ENCODE measurements at places on chromosomes 2 and 18.

GRCh38 chr2:165874445-165875039 lies 79.0 kb downstream of the TTC21B start:
- DNase-seq: peak; percentile 65

- no peak for DNase-seq
Observed at GRCh38 chr2:19176172-19176852, 182.1 kb downstream of the OSR1 start.

DNA sequence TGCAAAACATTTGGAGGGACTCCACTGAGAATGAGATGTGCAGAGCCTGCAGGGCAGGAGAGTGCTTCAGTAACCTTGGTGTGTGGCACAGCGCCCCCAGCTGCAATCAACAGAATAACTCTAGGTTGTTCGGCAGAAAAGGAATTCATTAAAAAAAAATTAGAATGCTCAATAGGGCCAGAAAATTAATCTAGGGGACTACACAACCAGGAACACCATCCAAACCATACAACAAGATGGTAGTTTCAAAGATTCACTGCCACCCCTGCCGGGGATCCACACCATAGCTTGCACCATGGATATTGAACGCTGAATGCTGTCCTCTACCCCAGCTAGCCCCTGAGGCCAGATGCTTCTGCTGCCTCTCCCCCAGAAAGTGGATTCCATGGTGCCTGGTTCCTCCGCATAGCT lies 50.1 kb downstream of the THUMPD2 start:
- peak; percentile 42 for DNase-seq

GRCh38 chr18:39198376-39198775 lies 1632.8 kb upstream of the CELF4 start:
- no peak for DNase-seq

- no peak for DNase-seq
Observed at GRCh38 chr2:23669413-23670244, 257.3 kb downstream of the ATAD2B start.

GRCh38 chr2:139175510-139175909 lies 395.3 kb upstream of the NXPH2 start:
- no peak for DNase-seq

- no peak for DNase-seq
Observed at GRCh38 chr2:230643576-230644291, 68.9 kb upstream of the CAB39 start.

GRCh38 chr2:107633580-107634147 lies 193.0 kb upstream of the RGPD4 start:
- DNase-seq: peak; percentile 94

GRCh38 chr18:10877987-10878386 lies 271.4 kb downstream of the PIEZO2 start:
- DNase-seq: no peak

DNA sequence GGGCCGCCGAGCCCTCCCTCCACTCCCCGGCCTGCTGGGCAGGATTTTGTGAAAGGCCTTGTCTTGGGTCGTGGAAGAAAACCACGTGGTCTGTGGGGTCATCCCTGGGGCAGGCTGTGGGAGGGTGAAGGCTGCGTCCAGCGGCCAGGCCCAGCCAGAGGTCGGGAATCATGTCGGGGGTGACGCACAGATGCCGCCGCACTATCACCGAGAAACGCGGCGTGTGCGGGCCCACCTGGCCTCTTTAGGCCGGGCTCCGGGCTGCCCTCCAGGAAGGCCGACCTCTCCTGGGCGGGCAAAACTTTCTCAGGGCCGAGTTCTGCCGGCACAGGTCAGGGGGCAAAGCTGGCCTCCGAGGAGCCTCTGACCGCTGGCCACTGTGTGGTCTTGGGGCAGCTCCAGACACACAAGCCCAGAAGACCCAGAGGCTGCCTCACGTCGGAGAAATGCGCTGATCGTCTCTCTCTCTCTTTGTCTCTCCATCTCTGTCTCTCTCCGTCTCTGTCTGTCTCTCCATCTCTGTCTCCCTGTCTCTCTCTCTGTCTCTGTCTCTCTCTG lies 28.4 kb downstream of the NFATC1 start:
- DNase-seq: no peak

GRCh38 chr18:23240609-23240930 lies 105.3 kb downstream of the CABLES1 start:
- no peak for DNase-seq

DNA sequence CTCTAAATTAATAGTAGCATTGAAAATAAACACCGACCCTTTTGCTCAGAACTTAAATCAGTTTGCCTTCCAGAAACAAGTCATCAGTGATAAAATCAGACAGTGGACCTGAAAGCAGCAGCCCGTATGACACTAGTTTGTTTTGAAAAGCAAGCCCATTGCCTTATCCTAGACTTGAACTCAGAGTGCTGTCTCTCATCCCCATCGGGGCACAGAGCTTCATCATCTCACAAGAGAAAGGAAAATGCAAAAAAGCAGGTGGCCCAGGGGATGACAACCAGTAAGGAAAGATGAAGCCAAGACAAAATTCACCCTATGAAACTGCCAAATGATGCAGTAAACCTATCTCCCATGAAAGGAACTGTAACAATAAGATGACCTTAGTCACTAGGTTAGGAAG lies 71.2 kb downstream of the CERKL start:
- DNase-seq: no peak

DNA sequence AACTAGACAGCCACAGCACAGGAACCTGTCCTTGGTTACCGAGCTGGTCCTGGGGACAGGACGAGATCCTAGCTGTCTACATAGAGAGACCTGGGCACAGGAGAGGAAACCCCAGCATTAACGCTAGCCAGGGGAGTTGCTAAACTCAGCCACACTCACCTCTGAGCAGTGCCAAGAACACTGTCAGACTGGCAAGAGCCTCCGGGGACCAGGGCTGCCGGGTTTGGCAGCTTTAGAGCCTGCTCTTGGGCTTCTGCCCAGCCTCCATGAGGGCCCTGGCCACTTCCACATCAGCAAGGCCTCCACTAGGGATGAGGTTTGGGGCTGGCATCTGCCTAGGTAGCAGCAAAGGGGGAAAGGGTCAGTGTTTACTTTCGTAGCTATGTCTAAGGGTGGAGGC lies 6.7 kb downstream of the TMBIM1 start:
- DNase-seq: no peak

GRCh38 chr18:49768051-49768391 lies 45.3 kb downstream of the ACAA2 start:
- DNase-seq: peak; percentile 58

- DNase-seq: peak; percentile 37
Observed at GRCh38 chr2:9235147-9236044, 28.8 kb downstream of the ASAP2 start.

DNA sequence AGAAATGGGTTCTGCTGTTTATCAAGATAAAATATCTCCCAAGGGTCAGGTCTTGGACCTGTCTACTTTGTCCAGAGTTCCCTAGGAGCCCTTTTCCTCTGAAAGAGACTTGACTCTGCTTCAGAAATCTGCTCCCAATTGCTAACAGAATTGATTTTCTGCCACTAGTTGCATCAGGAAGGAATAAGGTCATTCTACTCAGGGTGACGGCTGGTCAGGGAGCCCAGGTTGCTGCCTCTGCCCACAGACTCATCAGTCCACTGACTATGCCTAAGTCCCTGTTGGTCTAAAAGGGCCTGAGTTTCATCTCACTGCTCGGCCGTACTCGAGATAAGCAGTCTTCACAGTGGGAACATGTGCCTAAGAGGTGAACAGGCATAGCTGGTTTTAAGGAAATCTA lies 61.2 kb downstream of the EVA1A start:
- DNase-seq: no peak

GRCh38 chr2:111972955-111973565 lies 74.7 kb downstream of the MERTK start:
- peak; percentile 47 for DNase-seq

DNA sequence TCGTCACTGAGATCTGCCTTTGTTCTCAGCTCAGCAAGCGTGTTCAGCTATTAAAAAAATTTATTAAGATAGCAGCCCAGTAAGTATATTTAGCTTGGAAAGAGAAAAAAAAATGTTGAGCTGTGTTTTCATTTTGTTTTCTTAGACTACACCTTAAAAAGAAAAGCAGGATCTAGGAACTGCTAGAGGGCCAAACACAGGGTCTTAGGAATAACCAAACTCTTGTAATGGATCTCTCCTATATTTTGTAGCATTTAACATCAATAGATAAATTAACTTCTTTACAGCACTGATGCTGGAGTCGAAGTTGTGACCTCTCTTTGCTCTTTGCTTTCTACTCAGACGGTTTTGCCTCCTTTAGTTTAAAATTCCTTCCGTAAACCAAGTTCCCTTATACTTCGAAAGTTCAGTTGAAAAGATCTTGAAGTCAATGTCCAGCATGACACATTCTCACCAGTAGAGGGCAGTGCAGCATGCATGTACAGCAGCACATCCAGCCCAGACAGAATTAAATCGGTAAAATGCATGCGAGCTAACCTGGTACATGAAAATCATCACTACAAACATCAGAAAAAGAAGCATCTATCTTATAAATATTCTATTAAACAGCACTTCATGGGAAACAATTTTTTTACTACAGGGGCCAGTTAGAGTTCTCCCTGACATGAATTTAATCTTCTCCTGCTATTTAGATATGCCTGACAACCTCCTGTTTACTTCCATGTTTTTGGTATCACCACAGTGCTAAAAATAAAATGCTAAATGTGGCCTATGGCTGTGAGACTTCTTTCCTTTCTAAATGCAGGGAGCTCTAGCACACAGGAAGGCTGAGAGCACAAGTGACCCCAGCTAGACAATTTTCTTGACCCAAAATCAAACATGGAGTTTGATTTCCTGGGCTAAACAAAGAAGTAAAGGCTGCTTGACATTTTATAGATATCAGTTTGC lies 48.2 kb upstream of the MAP3K20 start:
- peak; percentile 88 for DNase-seq

- no peak for DNase-seq
Observed at GRCh38 chr2:9439536-9439935, 16.1 kb downstream of the CPSF3 start.

GRCh38 chr2:64632835-64633819 lies 20.6 kb downstream of the SERTAD2 start:
- DNase-seq: peak; percentile 65

DNA sequence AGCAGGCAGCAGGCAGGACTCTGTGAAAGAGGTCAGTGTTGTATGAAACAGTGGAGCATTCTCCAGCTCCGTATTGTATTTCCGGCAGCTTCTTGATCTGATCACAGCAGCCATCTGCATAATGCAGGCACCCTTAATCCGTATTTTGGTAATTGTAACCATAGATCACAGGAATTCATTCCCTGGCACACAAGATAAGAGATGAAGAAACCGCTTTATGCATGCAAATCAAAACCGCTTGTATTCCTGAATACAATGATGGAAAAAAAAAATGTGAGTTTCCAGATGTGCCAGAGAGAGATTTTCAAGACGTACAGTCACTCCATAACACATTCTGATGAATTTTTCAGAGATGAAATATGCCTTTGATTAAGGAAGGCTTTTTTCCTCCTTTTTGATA lies 221.3 kb downstream of the ACKR3 start:
- DNase-seq: peak; percentile 42

DNA sequence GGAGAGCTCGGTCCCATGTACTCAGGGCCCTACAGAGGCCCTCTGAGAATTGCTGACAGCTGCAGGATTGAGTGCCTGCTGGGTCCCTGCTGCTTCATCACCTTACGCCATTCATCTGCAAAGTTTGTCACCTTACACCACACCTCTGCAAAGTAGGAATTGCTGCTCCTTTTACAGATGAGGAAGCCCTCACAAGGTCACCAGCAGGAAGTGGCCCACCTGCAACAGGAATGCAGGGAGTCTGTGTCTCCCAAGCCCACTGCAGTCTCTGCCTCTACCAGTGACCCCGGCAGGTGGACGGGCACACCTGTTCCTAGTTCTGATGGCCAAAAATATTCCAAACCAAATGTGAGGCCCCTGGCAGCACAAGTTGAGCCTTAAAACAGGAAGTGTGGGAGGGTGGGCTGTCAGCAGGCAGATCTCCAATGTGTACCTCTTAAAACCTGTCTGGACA lies 441.4 kb downstream of the NBAS start:
- DNase-seq: no peak

DNA sequence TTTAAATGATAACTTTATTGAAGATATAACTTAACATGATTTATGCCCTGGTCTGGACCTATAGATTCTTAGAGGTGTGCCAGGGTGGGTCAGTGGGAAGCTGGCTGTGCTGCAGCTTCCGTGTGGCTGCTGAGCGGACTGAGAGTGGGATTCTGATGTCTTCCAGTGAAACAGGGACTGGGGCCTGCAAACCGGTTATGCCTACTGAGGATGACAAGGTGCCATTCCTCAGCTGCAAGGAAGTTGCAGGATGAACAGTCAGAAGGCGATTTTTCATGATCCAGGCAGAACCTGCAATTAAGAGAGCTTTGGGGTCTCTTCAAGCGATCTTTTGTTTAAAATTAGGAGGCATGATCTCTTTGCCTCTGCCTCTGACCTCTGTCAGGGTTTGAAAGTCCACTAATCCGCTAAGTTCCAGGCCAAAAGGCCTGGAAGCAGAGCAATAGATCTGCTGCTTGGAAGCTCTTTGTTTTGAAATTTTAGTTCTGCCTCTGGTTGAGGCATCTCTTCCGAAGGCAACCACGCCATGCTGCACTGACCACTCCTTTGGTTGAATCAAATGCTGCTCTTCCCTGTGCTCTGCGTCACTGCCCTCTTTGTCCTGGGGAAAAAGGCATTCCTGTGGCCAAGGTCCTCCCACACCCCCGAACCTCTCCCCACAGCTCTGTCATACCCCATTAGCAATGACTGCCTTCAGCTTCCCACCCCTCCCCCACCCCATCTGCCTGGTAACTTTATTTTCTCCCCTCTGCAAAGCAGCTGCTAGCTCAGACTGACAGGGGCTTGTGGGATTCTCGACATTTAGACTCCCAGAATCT lies 2.0 kb downstream of the TMEM169 start:
- DNase-seq: peak; percentile 66

GRCh38 chr2:201962774-201963562 lies 70.7 kb upstream of the FZD7 start:
- DNase-seq: no peak

- DNase-seq: peak; percentile 61
Observed at GRCh38 chr2:17672583-17673317, 80.9 kb downstream of the SMC6 start.

All from fibroblast of skin of scalp (primary cell).